ENCODE measurements at places on chromosomes 2 and 18. TPM values are rescaled to one million over a fixed set of nuclear protein-coding genes. Genes with fewer than 3 reads are reported as not detected.

GRCh38 chr2:107728586-107728985 lies 98.1 kb upstream of the RGPD4 start:
- no peak for DNase-seq

DNA sequence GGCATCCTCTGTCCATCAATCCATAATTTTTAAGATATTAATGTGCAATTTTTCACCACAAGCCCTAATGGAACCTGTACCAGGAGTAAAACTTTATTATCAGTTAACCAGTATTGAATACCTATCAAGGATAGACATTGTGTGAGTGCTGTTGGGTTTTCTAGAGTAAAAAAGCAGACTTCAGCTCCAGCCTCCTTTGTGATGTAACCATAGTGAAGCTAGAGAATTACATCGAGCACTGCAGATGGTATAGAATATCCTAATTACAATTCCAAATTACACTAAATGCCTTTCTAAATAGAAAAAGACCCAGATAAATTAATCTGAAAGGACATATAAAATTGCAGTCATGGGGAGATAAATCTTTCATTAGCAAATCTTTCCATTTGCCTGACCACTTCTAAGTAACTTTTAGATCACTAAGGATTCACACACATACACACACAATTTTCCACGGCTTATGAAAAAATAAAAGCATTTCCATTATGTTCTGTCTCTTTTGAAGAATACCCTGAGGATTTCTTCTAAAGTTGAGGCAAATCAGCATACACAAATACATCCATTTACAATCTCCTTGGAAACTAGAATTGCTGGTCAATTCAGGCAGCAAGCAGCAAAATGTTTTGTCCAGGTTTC lies 117.1 kb upstream of the TANK start:
- no peak for DNase-seq

KYNU gene
- total RNA-seq: 1.3 TPM

- DNase-seq: peak; percentile 14
These were observed 17.2 kb downstream of the SNORC start for GRCh38 chr2:232887171-232887850.

GRCh38 chr2:170247333-170247732 lies 69.4 kb downstream of the MYO3B start:
- DNase-seq: no peak

MYCN gene
- total RNA-seq: 0.24 TPM

PLCD4 gene
- 0.62 TPM for total RNA-seq

- no peak for DNase-seq
These were observed 234.3 kb downstream of the SEPTIN10 start for GRCh38 chr2:109379507-109379906.

Data from Right ventricle myocardium superior (tissue), 1 donor.